ENCODE measurements at places on chromosomes 3 and 15.

GRCh38 chr3:39869890-39870289, 60.5 kb downstream of the MYRIP start:
- no peak for DNase-seq

GRCh38 chr3:70360979-70361760, 48.7 kb upstream of the MDFIC2 start:
- no peak for DNase-seq

- DNase-seq, result no peak
Measured at GRCh38 chr3:179943117-179943880, 93.4 kb downstream of the PEX5L start.

- DNase-seq, result no peak
Measured at GRCh38 chr3:34296796-34297195, 498.4 kb downstream of the PDCD6IP start.

GRCh38 chr15:49815526-49815925, 194.7 kb downstream of the DTWD1 start:
- DNase-seq, result no peak

GRCh38 chr15:99345242-99345641, 94.0 kb downstream of the LRRC28 start:
- no peak for DNase-seq

GRCh38 chr3:12780751-12781150, 15.7 kb upstream of the CAND2 start:
- DNase-seq, result no peak

DNA sequence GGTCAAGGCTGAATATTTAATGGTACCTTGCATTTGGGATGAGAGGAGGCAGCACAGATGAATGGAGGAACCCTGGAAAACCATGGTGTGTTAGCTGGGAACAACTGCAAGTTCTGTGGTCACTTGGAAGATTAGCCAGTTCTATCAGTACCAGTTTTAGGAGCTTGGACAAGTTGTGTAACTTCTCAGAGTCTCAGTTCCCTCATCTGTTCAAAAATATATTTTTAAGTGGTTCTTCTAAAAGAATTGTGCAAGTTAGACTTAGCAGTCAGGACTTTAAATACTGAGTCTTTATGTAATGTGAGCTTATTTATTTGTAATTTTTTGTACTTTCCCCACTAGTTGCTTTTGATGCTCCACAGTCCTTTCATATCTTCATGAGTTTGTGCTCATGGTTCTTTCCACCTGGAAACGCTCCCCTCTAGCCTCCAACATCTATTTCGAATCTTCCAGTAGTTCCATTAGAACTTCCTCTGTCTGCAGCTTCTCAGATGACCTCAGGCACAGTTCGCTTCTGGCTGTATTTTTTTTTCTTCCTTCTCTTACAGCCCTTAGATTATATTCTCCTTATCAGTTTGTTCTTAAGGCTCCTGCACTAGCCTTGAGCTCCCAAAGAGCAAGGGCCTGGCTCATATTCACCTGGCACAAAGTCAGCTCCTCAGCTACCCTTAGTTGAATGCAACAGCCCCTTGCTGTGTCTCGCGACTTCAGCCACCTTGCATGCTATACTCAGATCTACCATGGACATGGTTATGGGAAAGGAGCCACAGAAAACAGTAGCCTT, 27.1 kb downstream of the ITPR1 start:
- DNase-seq, result no peak

DNA sequence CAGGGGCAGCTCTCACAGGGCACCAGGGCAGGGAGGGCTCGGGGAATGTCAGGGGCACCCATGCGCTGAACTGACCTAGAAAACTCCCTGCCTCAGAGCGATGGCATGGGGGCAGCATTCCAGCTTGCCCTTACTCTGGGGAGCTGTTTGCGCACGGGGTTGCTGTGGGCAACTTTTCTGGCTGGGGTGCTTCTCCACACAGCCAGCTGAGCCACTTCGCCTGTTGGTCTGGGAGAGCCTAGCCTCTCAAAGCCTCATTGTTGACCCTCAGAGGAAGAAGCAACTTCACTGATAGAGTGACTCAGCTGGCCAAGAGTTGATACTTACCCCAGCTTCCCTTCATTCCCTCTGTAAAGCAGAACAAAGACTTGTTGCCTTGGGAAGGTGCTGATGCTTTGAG, 42.6 kb upstream of the MRPS22 start:
- no peak for DNase-seq

- DNase-seq, result no peak
Measured at GRCh38 chr3:139202959-139203349, 140.9 kb upstream of the MRPS22 start.

DNA sequence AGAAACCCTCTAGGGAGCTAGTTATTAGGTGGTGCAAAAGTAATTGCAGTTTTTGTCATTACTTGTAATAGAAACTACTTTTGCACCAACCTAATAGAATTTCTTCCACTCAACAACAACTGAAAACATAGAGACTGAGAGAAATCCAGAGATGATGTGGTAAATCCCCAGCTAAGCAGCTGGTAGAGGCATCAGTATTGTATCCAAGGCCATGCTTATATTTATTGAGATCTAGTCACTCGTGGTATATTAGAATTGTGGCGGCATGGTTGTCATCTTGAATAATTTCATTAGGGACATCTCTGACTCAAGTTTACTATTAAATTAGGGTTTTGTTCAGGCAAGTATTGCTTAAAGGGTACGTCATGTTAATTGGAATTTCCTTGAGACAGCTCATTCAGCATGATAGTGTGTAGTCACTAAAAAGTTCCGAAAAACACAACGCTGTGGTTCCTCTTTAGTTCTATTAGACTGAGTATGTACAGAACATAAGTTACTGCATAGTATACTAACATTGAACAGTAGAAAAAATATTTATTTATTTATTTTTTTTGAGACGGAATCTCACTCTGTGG, 35.3 kb downstream of the PAK2 start:
- DNase-seq, result no peak

DNA sequence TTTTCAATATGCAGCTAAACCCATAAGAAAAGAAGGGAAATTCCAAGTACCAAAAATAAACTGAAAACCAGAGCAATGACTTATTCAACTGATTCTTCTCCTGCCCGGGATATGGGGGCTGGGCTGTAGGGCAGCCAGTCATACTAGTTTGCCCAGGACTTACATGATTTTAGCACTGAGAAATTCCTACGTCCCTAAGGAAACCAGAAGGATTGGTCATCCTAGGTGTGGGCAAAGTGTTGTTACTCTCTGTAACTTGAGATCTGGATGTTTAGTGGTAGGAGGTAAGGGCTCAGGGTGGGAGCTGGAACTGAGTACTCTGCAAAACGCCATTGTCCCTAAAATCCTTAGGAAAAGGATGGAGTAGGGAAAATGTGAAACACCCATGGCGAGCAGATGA, 1.2 kb upstream of the DAZL start:
- no peak for DNase-seq

- peak; percentile 76 for DNase-seq
Measured at GRCh38 chr15:45162771-45163507, 24.8 kb downstream of the SHF start.

DNA sequence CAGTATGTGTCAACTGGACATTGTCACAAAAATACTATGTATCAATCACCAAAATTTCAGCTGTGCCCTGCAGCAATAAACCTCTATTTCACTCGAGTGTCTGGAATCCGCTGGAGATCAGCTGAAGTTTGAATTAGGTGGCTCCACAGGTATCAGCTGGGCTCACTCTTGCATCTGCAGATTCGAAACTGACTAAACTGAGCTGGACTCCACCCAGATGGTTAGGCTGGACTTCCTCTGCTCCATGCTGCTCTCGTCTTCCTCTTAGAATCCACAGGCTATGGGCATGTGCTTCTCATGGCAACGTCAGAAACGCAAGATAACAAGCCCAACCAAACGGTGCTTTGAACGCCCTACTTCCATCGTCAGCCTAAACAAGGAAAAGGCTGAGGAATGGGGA, 565.3 kb upstream of the ROBO2 start:
- DNase-seq, result no peak

- DNase-seq, result no peak
Measured at GRCh38 chr3:14413381-14414071, 11.1 kb downstream of the SLC6A6 start.

DNA sequence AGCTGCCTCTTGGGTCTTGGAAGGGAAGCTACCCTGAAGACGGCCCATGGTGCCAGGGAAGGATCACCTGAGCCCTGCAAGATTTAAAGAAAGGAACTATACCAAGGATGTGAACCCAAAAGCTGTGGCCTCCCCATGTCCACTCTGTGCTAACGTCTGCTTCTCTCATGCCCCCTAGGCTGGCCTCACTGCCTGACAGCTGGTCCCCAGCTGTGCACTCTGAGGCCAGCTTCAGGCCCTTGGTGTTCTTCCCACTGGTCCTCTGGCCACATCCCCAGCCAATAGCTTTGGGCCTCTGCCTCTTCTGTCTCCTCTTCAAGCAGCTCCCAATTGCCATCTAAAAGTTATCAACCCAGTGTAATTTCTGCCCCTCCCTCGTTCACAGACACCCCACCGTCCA, 5.2 kb upstream of the LRRK1 start:
- DNase-seq, result no peak

DNA sequence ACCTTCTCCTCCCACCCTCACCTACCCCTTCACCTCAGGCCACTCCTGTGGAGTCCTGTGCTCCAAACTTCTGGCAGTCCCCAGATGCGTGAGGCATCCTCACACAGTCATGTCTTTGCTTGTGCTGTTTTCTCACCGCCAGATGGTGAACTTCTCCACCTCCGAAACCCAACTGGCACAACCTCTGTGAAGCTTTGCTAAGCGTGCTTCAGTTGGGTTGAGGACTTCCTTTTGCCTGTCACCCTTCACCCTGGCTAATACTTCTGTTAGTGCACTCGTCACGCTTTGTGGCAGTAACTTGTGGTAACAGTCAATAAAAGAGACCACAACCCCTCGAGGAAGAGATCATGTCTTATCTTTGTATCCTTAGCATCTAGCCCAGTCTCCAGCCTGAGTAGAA, 42.0 kb upstream of the SKOR1 start:
- DNase-seq, result no peak

DNA sequence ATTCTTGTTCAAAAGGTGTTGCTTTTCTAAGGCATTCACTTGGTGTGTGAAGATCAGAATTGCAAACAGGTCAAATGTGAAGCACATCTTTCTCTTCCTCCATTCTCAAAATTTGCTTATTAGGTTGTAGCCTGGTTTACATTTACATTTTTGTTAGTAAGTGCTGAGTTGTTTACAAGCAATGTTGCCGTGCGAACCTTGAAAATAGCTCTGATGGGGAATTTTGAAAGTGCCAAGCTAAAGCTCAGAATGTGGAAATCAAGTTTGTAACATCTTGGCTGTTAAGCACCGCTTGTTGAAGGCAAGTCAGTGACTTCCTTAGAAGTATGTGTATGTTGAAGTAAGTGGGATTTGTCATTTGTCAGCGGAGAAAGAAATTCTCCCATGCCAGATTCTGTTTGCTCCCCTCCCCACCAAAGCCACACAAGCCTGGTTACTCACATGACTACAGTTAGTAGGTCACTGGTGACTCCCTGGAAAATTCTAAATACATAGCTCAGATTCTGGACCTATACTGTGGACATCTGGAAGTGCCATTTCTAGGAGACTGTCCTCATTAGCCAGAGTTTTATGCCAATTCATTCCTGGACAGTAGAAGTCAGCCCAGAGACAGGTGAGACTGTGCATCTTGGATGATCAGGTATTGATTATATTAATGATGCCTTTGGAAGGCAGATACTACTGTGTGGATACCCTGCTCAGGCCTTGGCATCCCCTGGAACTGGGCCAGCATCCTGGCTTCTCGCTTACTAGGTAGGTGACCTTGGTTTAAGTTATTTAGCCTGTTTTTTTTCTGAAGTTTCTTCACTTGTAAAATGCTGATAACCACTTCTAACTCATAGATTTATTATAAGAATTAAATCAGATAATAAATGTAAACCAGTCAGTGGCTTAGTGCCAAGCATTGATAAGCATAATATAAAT, 390.6 kb upstream of the SEMA6D start:
- no peak for DNase-seq

DNA sequence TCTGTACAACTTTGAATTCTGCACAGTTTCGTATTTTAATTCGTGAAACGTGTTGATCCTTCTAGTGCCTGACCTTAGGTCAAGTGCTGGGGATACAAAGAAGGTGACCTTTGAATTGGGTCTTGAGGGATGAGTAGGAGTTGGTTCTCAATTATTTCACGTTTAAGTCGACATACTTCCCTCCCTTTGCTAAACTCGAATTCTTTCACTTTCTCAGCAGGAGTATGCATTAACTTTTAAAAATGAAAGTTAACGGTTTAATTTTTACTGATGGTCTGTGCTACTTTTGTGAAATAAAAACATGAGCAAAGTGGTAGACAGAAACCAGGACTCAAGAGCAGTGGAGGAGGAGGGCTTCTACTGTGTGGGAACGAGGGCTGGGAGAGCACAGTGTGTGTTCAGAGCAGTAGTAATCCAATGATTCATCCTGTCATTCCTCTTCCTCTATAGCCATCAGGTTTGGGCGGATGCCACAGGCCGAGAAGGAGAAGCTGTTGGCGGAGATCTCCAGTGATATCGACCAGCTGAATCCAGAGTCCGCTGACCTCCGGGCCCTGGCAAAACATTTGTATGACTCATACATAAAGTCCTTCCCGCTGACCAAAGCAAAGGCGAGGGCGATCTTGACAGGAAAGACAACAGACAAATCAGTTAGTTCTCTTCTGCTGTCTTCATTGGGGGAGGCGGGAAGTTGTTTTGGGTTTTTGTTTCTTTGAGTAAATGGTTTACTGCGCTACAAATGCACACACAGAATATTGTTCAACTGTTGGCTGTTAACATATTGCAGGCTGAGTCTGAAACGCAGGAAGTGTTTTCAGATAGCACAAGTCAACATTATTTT, 78.6 kb upstream of the TSEN2 start:
- DNase-seq, result no peak

DNA sequence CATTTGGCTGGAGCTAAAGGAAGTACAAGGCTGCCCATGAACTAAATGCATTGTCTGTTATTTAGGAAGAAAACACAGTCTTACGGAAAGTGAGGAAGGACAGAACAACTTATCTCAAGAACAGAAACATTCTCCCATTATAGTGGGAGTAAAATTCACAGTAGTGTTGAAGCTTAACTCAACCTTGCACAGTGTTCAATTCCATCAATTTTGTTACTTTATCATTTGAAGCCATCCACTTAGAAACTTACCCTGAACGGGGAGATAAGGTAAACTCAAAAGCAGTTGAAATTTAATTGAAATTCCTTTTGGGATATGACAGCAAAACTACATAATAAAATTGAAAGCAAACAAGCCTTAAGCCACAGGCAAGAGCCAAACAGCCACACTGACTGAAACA, 186.9 kb downstream of the PCCB start:
- no peak for DNase-seq

GRCh38 chr15:47206358-47206978, 510.8 kb upstream of the SEMA6D start:
- DNase-seq, result no peak

DNA sequence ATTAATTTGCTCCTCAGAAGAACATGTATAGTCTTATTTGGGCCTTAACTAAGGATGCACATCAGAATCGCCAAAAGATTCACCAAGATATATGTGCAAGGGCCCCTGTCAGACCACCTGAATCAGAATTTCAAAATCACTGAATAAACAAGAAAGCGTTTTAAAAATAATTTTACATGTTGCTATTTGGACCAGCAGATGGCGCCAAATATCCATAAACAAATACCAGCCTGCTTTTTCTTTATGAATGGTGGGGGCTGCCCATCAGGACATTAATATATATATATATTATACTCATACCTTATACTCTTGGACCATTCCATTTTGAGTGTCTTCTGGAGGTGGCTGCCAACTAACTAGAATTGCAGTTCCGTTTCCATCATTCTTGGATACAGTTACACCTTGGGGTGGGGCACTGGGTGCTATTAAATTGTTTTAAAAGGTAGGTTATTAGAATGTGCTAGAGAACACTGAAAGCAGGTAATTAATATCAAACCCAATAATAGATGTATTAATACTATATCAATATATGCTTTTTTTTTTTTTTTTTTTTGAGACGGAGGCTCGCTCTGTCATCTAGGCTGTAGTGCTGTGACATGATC, 1108.3 kb downstream of the ROBO1 start:
- no peak for DNase-seq

All from NCI-H446 (cell line).